Activated naive CD8-positive, alpha-beta T cell treated with anti-CD3 and anti-CD28 coated beads for 36 hours (primary cell): ENCODE measurements at places on chromosomes 1 and 21.
A peak's percentile ranks its signal among the peaks of the same experiment; 100 is the strongest.

DNA sequence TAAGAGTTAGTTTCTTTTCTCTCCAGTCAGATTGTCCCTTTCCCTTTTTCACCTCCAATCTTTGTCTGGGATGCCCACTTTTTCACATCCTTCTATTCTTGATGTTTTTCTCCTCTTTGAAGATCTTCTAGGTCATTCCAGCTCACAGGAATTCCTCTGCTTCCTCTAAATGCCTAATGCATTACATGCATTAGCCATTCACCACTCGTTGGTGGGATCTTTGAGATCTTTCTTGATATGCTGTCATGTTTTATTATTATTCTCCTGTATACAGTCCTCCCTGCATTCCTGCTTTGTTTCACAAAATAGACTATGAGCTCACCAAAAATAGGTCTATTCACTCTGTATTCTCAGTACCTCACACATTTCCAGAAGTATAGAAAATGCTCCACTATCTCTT is 129.0 kb downstream of the LYPLAL1 start:
- no peak for DNase-seq

- DNase-seq, result no peak
Measured at GRCh38 chr1:29271724-29272123, 35.4 kb downstream of the PTPRU start.

DNA sequence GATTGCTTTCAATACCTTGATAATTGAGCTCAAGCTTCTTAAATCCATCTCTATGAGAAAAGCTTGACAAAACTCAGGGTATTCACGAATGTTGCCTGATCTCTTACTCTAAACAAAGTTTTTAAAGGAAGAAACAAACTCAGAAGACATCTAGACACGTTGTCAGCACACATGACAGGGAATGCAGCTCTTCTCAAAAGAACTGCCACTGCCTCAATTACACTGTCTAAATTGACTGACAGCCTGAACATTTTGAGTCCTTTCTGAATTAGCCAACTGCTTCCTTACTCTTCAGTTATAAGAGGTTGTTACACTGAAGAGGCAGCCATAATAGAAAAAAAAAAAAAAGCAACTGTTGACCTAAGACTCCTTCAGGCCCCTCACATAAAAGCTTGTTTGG is 1646.7 kb upstream of the B3GALT2 start:
- DNase-seq, result no peak

DNA sequence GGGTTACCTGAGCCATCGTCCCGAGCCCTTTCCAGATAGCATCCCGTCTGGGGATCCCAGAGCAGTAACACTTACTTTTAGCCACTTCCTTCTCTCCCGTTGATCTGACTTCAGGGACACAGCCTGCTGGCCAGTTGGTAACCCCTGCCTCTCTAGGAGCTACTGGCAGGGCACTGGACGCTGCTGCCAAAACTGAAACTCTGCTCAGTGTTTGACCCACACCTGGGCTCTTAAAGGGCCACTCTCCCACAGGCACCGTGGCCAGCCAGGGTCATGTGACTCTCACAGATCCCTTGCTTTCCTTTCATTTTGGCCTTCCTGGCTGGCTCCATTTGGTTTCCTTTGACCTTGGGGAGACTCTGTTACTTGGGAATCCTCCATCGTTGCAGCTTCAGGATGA is at the start of gene PIGR:
Gene PIGR, minus strand, starts transcription at position 206 of the 400 bp plus-strand sequence. CDS start 5,935 bp downstream, outside the sequence.
- no peak for DNase-seq

- no peak for DNase-seq
Measured at GRCh38 chr21:36962098-36962780, 4.2 kb downstream of the HLCS start.

- DNase-seq, result no peak
Measured at GRCh38 chr1:79472067-79472656, 465.6 kb upstream of the ADGRL4 start.

DNA sequence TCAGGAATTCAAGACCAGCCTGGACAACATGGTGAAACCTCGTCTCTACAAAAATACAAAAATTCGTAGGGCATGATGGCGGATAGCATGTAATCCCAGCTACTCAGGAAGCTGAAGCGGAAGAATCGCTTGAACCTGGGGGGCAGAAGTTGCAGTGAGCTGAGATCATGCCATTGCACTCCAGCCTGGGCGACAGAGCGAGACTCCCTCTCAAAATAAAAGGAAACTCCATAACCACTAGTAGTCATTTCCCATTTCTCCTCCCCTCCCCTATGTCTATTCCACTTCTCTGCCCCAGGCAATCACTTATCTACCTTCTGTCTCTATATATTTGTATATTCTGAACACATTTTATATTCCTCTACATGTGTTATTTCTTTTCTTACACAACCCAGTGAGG is 4.0 kb upstream of the CEP350 start:
- no peak for DNase-seq

DNA sequence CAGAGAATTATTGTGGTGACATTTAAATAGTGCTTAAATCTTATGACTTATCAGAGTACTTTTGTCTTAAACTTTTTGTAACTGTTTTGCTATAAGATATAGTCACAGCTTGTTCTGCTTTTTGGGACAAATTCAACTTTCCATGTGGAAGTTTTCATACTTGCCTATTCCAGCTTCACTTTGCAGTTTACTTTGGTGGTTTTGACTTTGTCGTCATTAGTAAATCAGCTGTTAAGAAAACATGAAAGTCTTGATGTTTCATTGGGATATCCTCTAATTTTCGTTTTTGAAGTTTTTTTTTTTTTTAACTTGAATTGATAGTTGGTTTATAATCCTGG is 31.3 kb downstream of the SDCCAG8 start:
- no peak for DNase-seq

DNA sequence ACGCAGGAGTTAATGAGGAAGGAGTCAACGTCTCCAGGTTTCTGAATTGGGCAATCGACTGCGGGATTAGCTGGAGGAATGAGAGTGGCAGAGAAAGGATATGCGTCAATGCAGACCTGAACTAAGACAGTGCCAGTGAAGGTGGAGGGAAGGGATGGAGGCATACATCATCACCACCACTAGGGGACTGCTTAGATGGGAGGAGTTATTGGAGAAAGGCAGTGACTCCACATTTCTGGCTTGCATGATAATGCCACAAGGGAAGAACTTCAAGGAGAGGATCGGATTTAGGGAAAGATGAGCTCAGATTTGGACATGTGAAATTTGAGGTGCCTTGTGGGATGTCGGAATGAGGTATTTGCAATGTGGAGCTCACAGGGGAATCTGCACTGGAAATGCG is 17.5 kb downstream of the VASH2 start:
- DNase-seq, result no peak

GRCh38 chr1:9428601-9429341 is 110.5 kb upstream of the SLC25A33 start:
- peak; percentile 99 for DNase-seq

GRCh38 chr1:66373157-66373591 is 160.8 kb upstream of the SGIP1 start:
- no peak for DNase-seq

- no peak for DNase-seq
Measured at GRCh38 chr1:170893655-170894297, 41.6 kb upstream of the MROH9 start.

- DNase-seq, result no peak
Measured at GRCh38 chr1:22331618-22332423, 119.8 kb upstream of the ZBTB40 start.

GRCh38 chr1:111570781-111571181 is 48.8 kb upstream of the RAP1A start:
- DNase-seq, result peak; percentile 17

DNA sequence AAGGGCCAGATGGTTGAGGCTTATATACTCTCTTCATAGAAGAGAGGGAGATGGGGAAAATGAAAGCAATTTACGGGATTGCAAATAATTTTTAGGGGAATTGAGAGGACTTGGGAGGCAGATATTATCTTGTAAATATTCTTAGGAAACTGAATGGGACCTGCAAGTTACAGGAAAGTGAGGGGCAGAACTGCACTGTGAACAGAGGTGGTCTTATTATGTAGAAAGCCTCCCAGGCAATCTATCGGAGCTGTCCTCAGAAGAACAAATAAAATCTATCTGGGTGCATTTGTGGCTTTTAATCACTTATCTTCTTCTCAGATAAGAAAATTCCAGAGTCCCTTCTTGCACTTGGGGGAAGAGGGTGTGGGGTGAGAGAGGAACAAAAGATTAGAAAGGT is 223.5 kb downstream of the RHOU start:
- no peak for DNase-seq

- DNase-seq, result no peak
Measured at GRCh38 chr21:34700605-34701004, 31.8 kb downstream of the CLIC6 start.

DNA sequence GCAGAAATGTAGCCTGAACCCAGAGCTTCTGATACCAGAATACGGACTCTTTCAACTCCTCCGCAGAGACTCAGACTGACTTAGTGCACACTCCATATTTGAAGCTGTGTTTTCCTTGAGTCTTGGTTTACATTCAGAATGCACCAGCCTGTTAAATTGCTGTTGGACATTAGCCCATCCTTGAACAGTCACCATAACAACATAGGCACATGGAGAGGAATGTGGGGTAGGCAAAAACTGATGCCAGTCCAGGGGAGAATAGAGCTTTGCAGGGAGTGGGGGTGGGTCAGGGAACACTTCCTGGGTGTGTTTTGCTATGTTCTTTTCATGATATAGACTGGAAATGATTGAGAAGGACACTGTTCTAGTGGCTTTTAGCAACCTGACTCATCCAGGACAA is 76.3 kb upstream of the CACNA1E start:
- DNase-seq, result no peak

GRCh38 chr1:192702212-192702902 is 66.4 kb downstream of the RGS13 start:
- no peak for DNase-seq

DNA sequence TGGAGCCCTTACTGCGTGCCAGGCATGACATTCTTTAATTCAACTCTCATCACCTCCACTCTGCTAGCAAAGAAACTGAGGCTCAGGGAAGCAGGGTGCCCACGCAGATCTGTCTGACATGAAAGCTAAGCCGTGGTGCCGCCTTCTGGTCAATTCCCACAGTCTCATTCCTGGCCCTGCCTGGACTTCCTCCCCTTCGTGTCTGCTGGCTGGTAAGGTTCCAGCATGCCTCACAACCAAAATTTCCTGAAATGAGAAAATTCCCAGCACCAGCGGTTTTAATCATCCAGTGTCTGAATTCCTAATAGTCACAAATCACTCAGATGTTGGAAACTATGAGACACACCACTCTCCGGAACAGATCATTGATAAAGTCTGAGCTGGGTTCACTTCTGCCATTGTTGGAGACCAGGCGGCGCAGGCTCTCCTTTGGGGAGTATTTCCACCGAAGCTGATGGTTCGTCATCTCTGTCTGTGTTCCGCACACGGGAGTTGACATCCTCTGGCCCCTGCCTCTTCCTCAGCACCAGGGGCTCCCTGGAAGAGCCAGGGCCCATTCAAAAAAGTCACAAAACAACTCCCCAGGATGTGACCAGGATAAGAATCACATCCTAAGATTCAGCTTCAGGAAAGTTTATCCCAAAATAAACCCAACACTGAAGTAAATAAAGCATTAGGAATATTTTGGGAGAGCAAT is 167.7 kb downstream of the PLPP3 start:
- no peak for DNase-seq

- DNase-seq, result no peak
Measured at GRCh38 chr1:115411371-115412063, 73.5 kb upstream of the NGF start.

DNA sequence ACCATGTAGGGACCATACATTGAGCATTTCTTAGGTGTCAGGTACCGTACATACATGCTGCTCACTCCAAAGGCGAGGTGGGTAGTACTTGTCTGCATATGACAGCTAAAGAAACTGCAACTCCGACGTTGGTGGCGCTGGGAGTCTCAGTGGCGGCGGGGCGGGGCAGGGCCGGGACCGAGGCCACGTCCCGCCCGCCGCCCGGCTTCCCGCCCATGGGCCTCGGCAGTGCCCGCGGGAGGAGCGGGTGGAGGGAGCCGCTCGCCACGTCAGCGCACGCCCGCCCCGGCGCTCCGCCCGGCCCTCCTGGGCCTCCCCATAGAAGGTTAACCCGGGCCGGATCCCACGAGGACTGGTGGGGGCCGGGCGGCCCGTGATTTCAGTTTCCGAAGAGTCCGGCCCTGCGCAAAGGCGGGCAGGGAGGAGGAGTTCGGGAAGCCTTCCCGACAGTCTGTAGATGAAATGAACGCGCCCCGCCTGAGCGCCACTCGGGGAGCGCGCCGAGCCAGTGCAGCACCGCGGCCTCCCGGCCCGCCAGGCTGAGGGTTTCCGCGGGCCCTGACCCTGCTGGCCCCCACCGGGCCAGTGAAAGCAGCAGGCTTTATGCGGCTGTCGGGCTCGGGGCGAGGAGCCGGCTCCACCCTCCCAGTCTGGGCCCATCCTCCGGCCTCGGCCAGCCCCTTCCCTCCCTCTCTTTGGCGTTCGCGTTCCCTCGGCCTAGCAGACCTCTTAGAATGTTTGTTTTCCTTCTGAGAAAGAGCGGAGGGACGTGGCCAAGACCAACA is 119.9 kb upstream of the JUN start:
- peak; percentile 88 for DNase-seq

GRCh38 chr1:210624722-210625121 is 296.0 kb downstream of the HHAT start:
- no peak for DNase-seq

GRCh38 chr1:43452789-43453441 is 816 bp downstream of the HYI start:
- DNase-seq, result no peak

- no peak for DNase-seq
Measured at GRCh38 chr1:36571106-36571505, 88.4 kb upstream of the CSF3R start.

DNA sequence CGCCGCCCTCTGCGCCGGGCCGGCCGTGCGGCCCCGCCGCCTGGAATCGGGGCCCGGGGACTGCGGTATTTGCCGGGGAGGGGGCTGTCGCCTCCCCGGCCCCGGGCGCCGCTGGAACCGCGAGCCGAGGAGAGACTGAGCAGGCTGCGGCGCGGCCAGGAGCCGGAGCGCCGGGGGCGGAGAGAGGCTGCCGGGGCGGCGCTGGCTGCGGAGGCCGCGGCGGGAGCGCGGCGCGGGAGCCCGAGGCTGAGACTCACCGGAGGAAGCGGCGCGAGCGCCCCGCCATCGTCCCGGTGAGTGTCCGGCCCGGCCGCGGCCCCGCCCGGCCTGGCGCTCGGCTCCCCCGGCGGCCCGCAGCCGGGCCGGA is 746 bp downstream of the DYRK1A start:
- peak; percentile 36 for DNase-seq

GRCh38 chr1:145858238-145858900 is 512 bp downstream of the PIAS3 start:
- peak; percentile 71 for DNase-seq

- no peak for DNase-seq
Measured at GRCh38 chr1:20311289-20311688, 20.6 kb downstream of the VWA5B1 start.

GRCh38 chr1:53683986-53684740 is 54.8 kb downstream of the GLIS1 start:
- DNase-seq, result no peak

GRCh38 chr1:99216956-99217355 is 47.3 kb upstream of the PLPPR4 start:
- DNase-seq, result no peak

DNA sequence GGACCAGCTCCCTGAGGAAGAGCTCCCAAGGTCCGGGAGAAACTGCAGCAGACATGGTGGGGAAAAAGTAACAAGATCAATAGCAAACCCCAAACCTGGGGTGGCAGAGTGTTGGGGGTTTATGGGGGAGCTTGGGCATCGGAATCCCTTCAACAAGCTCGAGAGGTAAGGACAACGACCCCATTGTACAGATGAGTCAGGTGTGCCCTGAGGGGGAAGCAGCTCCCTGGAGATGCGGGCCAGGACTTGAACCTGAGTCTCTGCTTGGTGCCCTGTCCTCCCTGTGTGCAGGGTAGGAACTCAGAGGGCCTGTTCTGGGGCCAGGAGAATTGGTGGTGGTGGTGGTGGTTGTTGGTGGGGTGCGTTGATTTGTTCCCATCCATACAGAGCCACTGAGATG is 125.4 kb downstream of the PTPRU start:
- no peak for DNase-seq
